Hindlimb muscle (tissue), 1 donor: ENCODE measurements at places on chromosomes 12 and 14. TPM values are rescaled to one million over a fixed set of nuclear protein-coding genes. Genes with fewer than 3 reads are reported as not detected.

DNA sequence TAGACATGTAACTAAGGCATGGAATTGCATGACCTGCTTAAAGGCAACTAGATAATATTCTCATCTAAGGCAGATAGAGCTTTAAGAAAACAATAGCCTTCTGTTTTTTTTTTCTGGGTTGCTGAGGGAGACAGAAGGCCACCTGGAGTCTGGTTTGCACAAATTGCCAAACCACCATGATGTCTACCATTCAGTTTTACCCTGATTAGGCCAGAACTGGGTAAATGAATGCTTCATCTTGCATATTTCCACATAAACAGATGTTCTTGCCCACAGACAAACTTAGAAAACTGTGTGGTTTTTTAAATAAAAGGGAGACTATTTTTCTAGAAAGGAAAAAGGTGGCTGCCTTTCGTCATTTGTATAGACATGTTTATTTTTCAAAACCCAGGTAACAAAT lies 278.7 kb upstream of the PRICKLE1 start:
- no peak for DNase-seq

DNA sequence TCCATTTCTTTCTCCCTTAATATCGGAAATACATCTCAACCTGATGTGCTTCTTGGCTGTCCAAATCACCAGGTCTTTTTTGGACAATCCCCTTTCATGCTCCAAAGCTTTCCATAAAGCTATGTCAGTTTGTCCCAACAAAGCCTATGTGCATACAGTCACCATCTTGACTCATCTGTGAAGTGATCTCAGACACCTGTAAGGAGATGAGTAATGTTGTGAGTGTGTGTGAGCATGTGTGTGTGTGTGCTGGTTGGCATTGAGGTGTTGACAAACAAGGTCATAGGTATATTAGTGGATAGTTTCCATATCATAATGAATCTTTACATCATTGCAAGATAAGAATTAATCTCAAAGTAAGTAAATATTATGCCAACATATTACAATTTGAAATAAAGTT lies 1243.3 kb upstream of the SEL1L start:
- DNase-seq: no peak

GRCh38 chr14:36241183-36241582 lies 64.7 kb upstream of the PTCSC3 start:
- no peak for DNase-seq

DNA sequence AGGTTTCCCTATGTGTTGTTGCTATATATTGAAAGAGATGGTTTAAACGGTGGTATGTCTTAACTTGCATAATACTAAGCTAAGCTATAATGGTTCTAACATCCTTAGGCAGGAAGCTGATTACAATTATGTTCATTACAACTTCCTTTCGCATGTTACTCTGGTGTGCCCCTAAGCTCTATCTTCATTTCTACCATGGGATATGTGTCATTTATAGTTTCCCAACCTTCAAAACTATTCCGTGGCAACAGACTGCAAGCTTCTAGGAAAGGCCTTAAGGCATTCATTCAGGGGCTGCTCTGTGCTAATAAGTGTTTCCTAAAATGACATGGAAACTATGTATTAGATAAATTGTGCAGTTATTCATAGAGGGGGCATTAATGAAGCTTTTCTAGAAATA lies 294.6 kb downstream of the GXYLT1 start:
- DNase-seq: no peak

DNA sequence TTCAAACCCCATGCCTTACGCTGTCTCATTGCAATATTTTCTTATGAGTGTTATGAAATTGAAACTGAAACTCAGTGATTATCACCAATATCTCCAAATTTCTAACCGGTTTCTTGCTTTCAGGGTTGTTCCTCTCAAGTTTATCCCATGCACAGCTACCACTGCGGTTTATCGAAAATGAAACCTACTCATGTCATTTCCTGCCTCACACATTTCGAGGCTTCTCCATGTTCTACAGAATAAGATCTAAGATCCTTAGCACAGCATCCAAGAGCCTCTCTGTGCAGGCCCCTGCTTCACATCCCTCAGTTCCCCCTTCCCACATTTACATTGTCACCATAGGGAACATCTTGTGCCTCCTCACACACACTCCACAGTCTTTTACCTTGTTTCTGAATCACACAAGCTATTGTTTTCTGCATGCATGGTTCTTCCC lies 45.5 kb upstream of the FAR2 start:
- DNase-seq: no peak

- no peak for DNase-seq
Measured at GRCh38 chr12:111048991-111049390, 128.6 kb upstream of the MYL2 start.

GRCh38 chr14:22982477-22983245 lies at the start of gene AJUBA:
AJUBA (minus strand) TSS chr14:22982551; CDS start chr14:22982266, 285 bp downstream.
- peak; percentile 93 for DNase-seq

DNA sequence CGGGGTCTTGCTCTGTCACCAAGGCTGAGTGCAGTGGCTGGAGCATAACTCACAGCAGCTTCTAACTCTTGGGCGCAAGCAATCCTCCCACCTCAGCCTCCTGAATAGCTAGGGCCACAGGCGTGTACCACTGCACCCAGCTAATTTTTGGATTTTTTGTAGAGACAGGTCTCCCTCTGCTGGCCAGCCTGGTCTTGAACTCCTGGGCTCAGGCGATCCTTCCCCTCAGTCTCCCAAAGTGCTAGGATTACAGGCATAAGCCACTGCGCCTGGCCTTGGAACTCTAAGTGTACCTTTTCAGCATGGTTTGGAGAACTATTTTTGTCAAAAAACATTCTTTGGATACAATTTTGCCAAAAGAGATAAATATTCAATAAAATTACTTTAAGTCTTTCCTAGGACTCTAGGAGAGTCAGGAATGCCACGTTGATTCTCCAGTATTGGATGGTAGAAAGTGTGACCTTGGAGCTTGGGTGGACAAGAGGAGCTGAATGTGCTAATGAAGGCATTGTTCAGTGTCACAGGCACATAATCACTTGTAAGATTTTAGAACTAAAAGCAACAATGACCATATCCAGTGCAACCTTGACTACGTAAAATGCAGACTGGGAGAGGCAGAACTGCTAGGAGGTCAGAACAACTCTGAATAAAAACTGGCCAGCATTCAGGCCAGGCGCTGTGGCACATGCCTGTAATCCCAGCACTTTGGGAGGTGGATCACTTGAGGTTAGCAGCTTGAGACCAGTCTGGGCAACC lies 2.8 kb downstream of the SRSF9 start:
- DNase-seq: peak; percentile 39

GRCh38 chr12:69952890-69953289 lies 127.9 kb downstream of the MYRFL start:
- DNase-seq: no peak

DNA sequence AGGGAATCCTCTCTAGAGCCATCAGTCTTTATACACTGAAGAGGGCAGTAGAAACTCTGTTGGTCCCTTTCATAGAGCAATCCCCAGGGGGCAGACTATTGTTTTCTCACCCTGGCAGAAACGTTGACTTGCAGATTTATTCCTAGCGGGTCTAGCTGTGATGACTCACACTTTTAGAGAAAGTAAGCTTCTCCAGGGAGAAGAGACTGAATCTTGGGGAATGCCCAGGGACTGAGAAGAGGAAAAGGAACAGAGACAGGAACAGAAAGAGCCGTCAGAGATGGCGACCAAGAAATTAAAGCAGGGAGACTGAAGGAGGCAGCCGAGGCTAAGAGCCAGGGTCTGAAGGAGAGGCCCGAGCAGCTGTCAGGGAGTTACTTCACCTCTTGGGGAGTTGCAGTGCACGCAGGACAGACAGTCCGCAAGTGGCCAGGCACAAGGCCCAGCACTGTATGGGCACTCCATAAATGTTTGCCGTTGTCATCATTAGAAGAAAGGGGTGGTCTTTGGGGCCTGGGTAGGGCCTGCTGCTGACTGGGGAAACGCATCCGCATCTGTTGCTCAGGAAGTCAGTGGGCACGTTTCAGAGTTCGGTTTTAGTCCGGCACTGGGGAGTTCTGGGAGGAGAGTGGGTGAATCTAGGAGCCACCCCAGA lies 13.0 kb downstream of the PLEKHG6 start:
- peak; percentile 66 for DNase-seq

DNA sequence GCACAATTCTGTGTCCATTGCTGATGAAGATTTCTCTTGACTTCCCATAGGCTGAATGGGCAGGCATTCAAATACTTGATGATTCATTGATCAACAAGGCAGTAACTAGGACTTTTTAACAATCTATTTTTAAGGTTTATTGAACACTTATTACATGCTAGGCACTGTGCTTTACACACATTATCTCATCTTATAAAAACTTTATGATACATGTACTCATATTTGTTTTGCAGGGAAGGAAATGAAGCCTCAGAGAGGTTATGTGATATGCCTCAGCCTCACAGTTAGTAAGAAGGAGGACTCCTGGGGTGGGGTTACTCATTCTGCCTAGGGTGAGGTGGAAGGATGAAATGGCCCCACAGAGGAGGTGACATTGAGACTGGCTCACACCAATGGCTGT lies 12.9 kb upstream of the EMP1 start:
- no peak for DNase-seq

DNA sequence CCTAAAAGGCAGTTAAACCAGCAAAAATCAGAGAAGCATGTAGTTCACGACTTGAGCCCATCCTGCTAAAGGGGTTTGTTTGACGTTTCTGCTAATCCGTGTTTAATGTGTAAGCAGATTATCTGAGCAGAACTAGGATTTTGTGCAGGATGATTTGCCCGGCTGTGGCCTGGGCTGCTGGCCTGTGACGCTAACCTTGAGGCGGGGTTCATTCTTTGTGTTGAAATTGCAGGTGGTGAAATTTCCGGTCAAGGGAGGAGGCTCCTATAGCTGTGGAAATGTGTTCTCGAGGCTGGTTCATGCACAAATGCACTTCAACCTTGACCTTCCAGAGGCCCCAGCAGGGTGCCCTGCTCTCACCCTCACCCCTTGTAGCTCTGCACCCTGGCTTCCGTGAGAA lies 63.7 kb downstream of the SLC24A4 start:
- DNase-seq: no peak

DNA sequence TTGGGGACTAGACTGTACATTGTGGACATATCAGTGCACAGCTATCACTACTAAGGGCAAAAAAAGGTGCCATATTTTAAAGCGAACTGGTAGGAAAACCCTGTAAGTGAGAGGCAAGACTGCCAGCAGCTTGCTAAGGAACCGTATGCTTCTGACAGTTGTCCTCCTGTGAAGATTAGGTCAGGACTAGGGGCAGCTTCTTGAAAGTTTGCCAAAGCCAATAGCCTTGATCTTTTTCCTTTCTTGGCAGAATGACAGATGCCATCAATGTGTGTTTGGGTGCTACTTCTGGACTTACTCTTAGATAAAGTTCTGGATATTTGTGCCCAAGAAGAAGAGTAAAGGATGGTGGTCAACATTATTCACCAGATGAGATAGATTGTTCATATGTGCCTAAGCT lies 7.4 kb downstream of the DAAM1 start:
- DNase-seq: no peak

- DNase-seq: no peak
Measured at GRCh38 chr14:63672417-63673180, 30.9 kb upstream of the WDR89 start.

GRCh38 chr12:69044887-69045286 lies 111.9 kb upstream of the CPM start:
- no peak for DNase-seq

- no peak for DNase-seq
Measured at GRCh38 chr12:32000373-32001005, 41.3 kb downstream of the RESF1 start.

DNA sequence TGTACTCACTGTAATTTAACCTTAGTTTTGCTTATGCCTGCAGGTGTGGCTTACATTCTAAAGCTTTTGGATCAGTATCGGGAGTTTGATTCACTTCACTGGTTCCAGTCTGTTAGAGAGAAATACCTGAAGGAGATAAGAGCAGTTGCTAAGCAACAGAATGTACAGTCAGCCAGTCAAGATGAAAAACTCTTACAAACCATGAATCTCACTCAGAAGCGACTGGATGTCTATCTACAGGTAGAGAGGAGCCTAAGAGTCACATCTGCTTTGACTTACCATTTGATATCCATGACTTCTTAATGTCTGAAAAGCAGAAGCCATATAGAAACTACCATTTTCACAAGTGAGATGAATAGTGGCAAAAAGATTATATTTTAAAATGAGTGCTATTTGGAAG lies 56.5 kb downstream of the WASHC4 start:
- DNase-seq: no peak

- no peak for DNase-seq
Measured at GRCh38 chr12:56801661-56802622, 38.8 kb downstream of the HSD17B6 start.

- peak; percentile 4 for DNase-seq
Measured at GRCh38 chr14:48398675-48399282, 723.4 kb upstream of the MDGA2 start.

The CCDC197 gene
- 0.32 TPM for polyA plus RNA-seq

The PGF gene
- polyA plus RNA-seq: 51.0 TPM

The KCNK10 gene
- 0.04 TPM for polyA plus RNA-seq

The PPP4R4 gene
- polyA plus RNA-seq: 0.22 TPM

The PPM1A gene
- 69.0 TPM for polyA plus RNA-seq

The PPM1H gene
- polyA plus RNA-seq: 3.7 TPM

The AVPR1A gene
- polyA plus RNA-seq: 7.6 TPM
